A172 (cell line): ENCODE measurements at places on chromosomes 7 and 10.
A peak's percentile ranks its signal among the peaks of the same experiment; 100 is the strongest.

GRCh38 chr10:37667736-37668135 is 189.7 kb downstream of the ZNF248 start:
- no peak for DNase-seq

- no peak for DNase-seq
Observed at GRCh38 chr7:80410081-80410480, 101.8 kb downstream of the GNAT3 start.

DNA sequence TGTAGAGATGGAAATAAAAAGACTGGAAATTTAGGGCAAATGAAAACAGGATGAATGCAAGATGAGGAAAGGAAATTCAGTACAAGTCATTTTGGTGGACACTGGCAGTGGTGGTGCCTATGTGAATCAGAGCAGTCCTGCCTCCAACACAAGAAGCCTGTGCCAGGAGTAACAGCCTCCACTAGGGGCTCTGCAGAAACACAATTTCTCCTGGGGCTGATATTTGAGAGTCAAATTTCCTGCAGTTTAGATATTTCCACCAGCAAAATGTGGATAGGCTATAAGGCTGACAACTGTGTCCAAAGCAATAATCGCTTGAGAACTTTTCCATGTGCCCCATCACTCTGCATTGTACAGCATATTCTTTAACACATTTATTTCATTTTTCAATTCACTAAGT is 4.7 kb upstream of the PLXDC2 start:
- DNase-seq: peak; percentile 35

GRCh38 chr7:3821488-3821887 is 520.4 kb downstream of the SDK1 start:
- no peak for DNase-seq
